ENCODE measurements at places on chromosomes 4 and X.

DNA sequence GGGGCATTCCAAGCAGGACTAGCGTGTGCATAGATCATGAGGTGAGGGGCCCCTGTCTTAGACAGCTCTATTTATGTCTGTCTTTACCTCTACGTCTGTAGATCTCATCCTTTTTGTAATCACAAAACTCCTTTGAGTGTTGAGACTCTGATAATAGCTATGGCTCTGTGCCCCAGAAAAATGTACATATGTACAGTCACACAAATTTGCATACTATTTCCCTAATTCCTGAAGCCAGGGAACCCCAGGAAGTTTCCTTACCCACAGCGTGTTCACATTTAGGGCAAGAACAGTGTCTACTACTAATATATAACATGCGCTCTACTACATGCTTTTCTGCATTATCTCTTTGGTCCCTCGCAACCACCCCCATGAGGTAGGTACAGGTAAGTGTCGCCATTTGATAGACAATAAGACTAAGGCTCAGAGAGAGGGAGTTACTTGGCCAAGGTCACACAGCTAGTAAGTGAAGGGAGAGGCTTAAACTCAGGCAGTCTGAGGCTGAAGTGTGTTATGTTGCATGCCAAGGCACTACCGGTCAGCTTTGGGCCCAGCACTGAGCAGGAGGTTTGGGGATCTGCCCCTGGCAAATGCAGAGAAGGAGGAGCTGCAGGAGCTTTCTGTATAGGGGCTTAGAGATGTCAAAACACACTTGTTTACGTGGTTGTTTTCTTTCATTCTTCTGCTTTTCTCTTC, 21.0 kb upstream of the CITED1 start:
- no peak for DNase-seq

- DNase-seq: no peak
Measured at GRCh38 chr4:80425124-80426100, 89.9 kb downstream of the CFAP299 start.

GRCh38 chrX:1442016-1442665, 10.6 kb downstream of the ASMTL start:
- no peak for DNase-seq

GRCh38 chrX:4193500-4194155, 480.2 kb upstream of the PRKX start:
- no peak for DNase-seq

- DNase-seq: no peak
Measured at GRCh38 chr4:76562836-76563453, 127.9 kb downstream of the SHROOM3 start.

GRCh38 chr4:16140231-16140878, 56.5 kb upstream of the PROM1 start:
- DNase-seq: no peak

GRCh38 chrX:148681605-148682004, 181.2 kb downstream of the AFF2 start:
- DNase-seq: no peak

DNA sequence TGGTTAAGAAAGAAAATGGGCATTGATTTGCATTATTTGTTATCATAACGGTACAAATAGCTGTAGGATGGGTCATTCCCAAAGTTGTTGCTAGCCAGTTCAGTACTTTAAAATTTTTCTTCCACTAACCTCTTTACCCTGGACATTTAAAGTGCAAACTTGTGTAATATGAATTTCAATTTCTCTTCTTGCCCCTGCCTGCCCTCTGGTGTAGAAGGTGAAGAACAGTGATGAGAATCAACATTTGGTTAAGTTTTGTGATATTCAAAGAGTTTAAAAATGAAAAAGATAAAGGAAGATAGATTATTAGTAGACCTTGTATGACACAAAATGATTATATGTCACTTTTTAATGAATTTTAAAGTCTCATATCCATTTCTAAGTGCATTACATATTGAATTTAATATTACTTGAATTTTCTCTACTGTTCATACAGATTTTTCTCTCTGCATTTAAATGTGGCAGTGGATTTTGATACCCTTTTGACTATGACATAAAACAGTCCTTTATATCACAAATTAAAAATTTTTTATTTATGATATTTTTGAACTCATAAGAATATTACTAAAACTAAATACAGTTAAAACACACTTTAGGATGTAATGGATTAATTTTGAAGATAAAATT, 337.7 kb downstream of the BMPR1B start:
- DNase-seq: no peak

DNA sequence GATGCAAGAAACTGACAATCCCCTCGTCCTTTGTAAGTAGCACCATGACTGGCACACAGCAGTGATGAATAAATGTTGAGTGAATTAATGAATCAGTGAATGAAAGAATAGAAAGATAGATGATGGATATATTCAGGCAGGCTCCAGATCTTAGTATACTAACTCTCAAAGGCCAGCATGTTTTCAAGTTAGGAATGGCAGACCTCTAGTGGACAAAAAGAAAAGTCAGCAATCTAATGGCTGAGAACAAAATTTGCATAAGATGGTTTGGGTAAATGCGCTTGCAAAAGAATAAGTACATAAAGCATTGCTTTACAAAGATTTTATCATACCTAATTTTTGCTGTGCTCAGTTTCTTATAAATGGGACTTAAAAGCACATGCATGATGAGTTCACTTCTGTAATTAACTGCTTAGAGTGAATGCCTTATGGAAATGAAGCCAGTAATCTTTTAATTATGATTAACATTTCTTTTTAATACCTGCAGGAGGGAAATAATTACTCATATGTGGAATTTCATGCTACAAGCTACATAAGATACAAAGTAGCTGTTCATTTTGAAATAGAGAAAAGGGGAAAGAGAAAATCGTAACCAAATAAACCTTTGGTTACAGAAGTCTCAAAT, 126.9 kb upstream of the GPRIN3 start:
- no peak for DNase-seq
